ENCODE measurements at places on chromosomes 1 and 21.

DNA sequence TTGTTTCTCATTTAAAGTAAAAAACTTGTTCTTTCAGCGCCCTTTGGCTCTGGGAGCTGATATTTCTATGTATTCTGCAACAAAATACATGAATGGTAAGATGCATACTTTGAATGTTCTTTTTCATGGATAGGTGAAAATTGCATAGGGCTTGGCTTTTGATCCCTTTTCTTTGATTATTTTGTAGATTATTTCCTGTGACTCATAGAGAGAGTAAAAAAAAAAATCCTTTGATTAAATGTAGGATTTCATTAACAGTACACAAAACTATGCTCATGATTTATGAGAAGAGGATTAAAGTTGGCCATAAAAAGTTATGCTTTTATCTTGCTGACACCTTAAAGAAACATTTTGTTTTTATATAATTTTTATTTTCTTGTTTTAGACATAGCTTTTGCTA lies 18.7 kb downstream of the CTH start:
- DNase-seq: no peak

GRCh38 chr1:109399326-109399957 lies 1.7 kb upstream of the SORT1 start:
- no peak for DNase-seq

- DNase-seq: no peak
These were observed 256.2 kb downstream of the DISC1 start for GRCh38 chr1:231882790-231883189.

DNA sequence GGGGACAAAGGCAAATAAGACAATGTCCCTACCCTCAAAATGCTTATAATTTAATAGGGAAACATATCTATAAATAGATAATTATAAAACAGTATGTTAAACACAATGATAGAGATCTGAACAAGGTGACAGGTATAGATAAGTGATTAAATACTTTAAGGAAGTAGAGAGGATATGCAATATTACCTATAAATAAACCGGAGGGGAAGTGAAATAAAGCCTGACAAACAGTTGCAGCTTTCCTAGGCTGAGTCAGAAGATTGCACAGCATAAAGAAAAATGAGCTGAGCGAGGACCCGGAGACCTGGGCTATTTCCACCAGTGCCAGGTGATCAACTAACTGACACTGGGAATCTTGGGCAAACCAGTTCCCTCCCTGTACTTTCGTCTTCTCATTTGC lies 11.5 kb upstream of the PSRC1 start:
- DNase-seq: no peak

GRCh38 chr1:27601771-27602461 lies 2.0 kb downstream of the AHDC1 start:
- DNase-seq: no peak

GRCh38 chr1:17649371-17650106 lies 105.6 kb upstream of the ACTL8 start:
- no peak for DNase-seq

Data from stimulated activated CD8-positive, alpha-beta memory T cell treated with anti-CD3 and anti-CD28 coated beads, Interleukin-7, amount 100 ng/mL, for 1 hour (primary cell).